ENCODE measurements at places on chromosomes 2 and 18. TPM values are rescaled to one million over a fixed set of nuclear protein-coding genes. Genes with fewer than 3 reads are reported as not detected.

- DNase-seq: no peak
Measured at GRCh38 chr18:27860011-27860410, 316.9 kb downstream of the CDH2 start.

- no peak for DNase-seq
Measured at GRCh38 chr18:6001867-6002266, 106.5 kb upstream of the TMEM200C start.

GRCh38 chr2:205129531-205129930 lies 552.8 kb upstream of the NRP2 start:
- DNase-seq: no peak

DNA sequence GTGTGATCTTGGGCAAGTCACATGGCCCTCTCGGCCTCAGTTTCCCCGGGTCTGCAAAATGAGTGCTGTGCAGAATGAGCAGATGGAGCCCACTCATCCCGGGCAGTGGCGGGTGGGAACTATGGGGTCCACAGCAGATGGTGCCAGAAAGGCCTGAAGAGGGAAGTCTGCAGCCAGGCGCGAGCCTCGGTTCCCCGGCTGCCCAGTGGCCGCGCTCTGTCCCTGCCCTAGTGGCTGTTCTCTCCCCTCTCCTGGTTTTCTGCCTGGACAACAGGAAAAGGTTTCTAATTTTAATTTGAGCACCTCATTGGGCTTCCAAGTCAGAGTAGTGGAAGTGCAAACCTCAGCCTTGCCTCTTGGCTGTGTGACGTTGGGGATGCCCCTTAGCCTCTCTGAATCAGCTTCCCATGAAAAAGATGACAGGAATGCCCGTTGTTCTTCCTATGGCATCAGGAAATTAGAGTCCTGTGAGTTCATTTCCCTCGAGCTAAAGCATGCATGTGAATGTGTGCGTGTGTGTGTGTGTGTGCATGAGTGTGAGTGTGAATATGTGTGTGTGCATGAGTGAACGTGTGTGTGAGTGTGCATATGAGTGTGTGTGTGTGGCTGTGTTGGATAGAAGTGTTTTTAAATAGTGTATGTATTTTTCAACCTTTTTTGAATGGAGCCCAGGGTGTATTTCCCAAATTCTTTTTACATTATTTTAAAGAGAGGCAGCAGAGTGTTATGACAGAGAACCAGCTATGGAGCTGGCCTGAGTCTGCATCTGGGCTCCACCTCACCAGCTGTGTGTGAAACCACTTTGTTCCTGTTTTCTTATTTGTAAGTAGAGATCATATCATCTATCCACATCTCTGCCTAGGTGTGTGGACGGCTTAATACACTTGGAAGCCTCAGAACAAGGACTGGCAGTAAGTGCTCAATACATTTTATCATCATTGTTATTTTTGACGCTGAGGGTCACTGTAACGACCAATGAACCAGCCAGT lies 41.3 kb downstream of the RRM2 start:
- no peak for DNase-seq

- DNase-seq: no peak
Measured at GRCh38 chr2:7098816-7099215, 181.6 kb downstream of the RNF144A start.

GRCh38 chr2:210971431-210971830 lies 415.0 kb downstream of the CPS1 start:
- no peak for DNase-seq

- no peak for DNase-seq
Measured at GRCh38 chr18:79377187-79377891, 18.4 kb upstream of the NFATC1 start.

AP1S3 gene
- polyA plus RNA-seq: 13.2 TPM

Measured in left kidney (tissue), 8 donors.